Dermis microvascular lymphatic vessel endothelial cell (primary cell): ENCODE measurements at places on chromosomes 11 and 22.
A peak's percentile ranks its signal among the peaks of the same experiment; 100 is the strongest.

GRCh38 chr11:34824425-34824824 lies 91.8 kb downstream of the APIP start:
- DNase-seq = no peak

DNA sequence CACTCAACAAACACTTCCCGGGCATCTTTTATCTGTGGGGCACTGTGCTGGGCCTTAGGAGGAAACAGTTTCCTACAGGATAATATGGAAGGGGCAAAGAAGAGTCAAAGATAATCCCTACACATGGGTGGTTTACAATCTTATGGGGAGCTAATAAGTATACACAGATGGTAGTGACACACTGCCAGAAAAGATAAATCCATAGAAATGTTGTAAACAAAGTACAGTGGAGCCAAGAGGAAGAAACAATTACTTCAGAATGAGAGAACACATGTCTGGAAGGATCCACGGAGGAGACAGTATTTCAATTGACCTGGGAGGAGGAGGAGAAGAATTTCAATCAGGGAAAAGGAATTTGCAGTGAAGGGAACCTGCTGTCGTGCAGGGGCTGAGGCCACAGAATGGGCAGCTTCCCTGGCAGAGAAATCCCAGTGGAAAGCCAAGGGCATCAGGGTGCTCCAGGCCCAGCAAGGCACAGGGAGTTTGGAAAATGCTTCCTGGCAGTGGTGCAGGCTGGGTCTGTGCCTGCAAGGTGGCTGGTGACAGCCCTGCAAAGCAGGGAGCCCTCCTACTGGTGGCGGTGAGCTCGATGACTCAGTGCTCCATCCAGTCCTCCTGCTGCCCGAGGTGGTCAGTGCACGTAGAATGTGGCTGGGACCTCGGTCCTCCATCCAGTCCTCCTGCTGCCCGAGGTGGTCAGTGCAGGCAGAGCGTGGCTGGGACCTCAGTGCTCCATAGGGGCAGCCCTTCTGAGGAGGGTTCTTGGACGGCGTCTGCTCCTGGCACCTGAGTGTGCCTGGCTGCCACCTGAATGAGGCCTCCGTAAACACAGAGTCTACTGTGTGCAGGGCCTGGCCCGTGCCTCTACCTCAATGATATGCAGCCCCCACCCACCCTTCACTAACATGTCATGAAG lies 444.3 kb upstream of the B3GAT1 start:
- DNase-seq = no peak

- DNase-seq = no peak
Observed at GRCh38 chr11:58289266-58289665, 21.2 kb upstream of the OR10W1 start.

GRCh38 chr11:105824457-105825013 lies 197.5 kb downstream of the MSANTD4 start:
- no peak for DNase-seq

DNA sequence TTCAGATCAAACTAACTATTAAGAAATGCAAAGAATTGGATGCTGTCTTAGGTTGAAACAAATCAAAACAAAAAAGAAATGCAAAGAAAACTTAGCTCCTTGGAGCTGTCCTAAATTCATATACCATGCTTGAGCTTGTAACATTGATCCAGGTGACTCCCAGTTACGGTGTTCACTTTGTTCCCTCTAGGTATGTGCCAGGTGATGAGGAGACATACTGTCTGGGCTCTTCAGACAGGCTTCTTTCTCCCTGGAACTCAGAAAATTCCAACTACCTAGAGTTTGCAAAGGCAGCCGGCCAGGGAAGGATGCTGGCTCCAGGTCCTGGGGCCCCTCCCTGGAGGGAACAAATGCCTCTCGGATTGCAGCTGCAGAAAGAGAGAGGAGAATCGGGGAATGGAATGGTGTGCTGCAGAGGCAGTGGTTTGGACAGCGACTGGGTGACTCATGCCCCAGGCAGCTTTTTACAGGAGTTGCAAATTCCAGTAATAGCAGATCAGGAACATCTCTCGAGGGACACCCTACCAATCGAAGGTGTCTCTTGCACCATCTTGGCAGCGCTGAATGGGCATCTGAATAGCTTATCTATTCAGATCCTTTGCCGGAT lies 12.3 kb upstream of the ASPHD2 start:
- DNase-seq = no peak

DNA sequence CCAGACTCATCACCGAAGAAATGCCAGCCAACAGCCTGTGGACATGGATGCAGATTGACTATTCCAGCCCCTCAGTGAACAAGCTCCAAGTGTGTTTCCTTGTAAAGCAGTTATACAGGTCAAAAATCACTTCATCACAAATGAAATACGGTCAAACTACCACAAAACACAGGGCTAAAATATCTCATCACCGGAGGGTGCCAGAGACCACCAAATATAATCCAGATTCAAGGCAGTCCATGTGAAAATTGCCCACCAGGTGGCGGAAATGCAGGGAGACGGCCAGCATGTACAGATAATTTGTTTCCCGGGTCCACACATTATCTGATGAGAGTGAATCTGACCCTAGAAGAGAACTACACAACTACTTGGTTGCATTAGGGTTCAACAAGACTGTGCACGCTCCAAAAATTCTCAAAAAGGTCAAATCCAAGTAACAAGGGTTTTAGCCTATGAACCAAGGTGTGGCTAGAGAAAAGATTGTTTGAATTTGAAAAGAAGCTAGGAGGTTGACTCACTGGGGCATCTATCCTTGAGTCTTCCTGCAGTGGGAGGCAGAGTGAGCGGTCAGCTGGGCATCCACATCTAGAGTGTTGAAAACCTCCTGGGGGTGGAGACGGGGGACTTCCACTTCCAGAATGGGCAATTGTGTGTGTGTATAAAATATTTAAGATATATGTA lies 71.7 kb downstream of the IGLL5 start:
- DNase-seq = peak; percentile 65

DNA sequence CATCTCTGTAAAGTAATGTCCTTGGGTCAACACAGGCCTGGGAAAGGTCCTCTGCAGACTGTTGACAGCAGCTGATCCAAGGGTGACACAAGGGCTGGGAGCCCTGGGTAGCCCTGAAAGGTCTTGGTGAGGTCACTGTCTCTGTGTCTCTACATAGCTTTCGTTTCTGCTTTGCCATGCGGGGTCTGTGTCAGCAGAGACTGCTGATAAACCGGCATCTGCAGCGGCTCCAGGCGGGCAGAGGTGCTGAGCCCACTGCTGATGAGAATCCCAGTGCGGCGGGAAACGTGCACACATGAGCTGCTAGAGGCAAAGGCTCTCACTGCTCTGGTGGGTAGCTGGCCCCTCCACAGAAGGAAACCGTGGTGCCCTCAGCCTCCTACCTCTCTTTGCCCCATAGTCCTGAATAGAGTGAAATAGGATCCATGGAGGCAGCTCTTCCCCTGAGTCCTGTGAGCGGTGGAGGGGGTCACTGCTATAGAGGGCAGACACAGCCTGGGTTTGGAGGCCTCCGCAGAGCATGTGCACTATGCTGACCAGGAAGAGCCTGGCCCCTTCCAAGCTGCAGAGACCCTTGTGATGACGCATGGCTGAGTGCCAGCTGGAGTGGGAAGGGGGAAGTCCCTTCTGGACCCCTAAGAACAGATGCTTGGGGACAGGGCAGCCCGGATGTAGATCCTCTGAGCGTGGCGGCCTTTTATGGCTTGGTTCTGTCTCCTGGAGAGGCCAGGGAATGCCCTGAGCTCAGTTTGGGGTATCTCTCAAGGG lies 17.8 kb upstream of the ST3GAL4 start:
- DNase-seq = no peak

GRCh38 chr11:44047298-44047697 lies 483 bp upstream of the ACCSL start:
- no peak for DNase-seq

DNA sequence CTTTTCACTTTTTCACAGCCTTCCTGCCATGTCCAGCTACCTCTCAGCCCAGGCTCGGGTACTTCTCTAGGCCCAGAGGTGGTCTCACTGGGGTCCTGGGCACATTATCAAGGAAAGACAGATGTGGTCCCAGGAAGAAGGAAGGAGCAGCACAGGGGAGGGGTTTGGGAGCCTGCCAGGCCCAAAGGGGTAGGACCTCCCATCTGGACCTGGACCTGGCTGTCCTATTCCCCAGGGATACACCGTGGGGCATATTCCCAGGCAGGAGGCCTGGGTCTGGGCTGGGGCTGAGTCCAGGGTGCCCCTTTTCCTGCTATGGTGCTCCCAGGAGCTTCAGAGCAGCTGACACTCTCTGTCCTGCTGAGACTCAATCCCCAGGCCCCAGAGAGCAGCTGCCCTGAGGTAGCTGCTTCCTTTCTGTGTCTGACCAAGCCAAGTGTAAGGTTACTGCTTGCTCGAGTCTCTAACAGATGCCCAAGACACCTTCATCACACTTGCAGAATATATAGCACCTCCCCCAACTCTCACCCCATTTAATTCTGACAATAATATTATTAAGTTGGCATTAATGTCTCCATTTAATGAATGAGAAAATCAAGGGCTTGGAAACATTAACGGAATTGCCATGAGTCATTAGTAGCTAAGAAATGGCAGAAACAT lies 232.0 kb downstream of the BUD13 start:
- no peak for DNase-seq

GRCh38 chr11:70192666-70193410 lies 10.3 kb upstream of the FADD start:
- DNase-seq = no peak

DNA sequence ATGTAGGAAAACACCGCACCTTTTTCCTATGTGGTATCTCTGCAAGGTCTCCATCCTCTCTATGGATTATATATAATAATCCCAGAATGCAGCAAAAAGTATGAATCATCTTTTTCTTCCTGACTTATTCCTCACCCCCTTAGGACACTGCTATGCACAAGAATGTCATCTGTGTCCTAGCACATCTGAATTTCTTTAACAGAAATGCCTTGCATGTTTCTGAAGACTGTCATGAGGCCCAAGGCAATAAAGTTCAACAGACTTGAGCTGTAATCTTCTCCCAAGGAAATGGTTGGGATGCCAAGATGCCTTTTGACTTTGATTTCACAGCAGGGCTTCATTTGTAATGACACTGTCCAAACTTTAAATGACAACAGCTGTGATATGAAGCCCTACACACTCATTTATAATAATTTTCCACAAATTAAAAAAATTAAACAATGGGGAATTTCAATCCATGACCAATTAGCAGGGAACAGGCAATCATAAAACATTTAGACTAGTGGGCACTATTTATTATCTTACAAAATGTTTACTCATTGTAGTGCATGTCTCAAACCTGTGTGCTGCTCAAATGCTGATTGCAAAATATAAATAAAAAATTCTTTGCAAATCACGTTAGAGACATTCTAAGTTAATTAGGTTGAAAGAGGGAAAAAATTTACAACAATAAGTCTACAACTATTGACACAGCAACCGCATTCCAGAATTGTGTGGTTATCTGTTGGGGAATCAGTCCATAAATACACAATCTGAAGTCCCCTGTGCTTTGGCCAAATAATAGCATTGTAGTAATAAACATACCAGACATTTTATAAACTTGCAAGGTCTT lies 242.3 kb downstream of the SWAP70 start:
- peak; percentile 55 for DNase-seq

- no peak for DNase-seq
Observed at GRCh38 chr11:16881074-16881709, 133.0 kb downstream of the PLEKHA7 start.

GRCh38 chr22:47446331-47446730 lies 683.9 kb downstream of the TBC1D22A start:
- DNase-seq = no peak

DNA sequence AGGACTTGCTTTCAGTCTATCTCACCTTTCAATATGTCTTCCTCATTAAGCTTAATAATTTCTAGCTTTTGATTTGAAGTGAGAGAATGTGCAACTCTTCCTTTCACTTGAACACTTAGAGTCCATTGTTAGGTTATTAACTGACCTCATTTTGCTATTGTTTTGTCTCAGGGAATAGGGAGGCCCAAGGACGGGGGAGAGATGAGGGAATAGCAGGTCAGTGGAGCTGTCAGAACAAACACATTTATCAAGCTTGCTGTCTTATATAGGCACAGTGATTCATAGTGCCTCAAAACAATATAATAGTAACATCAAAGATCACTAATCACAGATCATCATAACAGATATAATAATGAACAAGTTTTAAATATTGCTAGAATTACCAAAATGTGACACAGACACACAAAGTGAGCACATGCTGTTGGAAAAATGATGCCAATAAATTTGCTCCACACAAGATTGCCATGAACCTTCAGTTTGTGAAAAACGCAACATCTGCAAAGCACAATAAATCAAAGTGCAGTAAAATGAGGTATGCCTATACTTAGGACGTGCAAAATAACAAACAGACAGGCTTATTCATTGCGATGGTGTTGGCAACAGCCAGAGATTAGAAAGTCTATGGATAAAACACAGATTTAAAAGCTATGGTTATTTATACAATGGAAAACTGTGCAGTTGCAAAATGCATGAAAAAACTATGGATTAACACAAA lies 106.3 kb upstream of the TEAD1 start:
- no peak for DNase-seq

- DNase-seq = no peak
Observed at GRCh38 chr11:43164831-43165230, 147.0 kb upstream of the API5 start.

DNA sequence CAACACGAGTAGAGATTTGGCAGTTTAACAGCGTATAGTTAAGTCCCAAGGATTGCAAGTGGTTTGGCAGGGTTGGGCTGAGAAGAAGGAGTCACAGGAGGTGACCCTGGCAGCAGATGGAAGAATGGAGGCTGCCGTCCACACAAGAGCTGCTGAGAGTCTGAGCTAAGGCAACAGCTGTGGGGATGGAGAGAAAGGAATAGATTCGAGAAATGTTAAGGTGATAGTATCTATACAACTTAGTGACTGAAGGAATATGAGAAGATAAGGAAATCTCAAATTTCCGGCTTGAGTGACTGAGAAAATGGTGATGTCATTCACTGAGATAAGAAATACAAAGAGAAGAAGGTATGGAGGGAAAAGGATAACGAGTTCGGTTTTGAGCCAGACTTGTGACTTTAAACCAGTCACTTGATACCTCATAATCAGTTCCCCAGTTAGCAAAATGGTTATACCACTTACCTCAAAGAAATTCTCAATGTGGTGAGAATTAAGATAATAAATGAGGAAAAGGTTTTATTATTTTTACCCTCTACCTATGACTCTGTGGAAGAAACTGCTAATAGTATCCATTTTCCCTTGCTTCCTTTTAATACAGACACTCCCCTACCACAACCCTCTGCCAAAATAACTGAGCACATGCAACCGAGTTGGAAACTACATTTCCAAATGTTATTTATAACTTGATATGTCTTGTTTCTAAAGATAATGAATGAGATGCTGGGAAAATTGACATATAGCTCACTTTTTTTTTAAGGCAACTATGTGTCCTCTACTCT lies 30.7 kb downstream of the FAM168A start:
- peak; percentile 19 for DNase-seq

DNA sequence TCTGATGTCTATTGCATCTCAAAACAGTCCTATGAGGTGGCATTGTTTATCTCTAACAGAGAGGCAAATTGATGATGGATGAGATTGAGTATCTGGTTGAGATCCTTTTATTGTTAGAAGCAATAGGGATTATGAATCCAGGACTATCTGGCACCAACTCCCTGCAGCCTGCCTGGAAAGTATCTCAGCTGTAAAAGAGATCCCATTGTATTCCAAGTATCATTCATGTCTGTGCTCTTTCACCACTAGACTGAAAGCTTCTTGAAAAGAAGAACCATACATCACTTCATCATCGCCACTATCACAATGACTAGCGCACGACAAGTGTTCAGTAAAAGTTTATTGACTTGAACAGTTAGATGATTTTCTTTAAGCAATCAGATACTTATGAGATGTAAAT lies 41.9 kb upstream of the PCF11 start:
- DNase-seq = no peak
